ENCODE measurements at places on chromosomes 7 and 10.
A peak's percentile ranks its signal among the peaks of the same experiment; 100 is the strongest.

- DNase-seq = peak; percentile 34
Measured at GRCh38 chr7:130560972-130561371, 69.1 kb downstream of the MEST start.

GRCh38 chr10:86489071-86489810 lies 32.4 kb downstream of the WAPL start:
- no peak for DNase-seq

DNA sequence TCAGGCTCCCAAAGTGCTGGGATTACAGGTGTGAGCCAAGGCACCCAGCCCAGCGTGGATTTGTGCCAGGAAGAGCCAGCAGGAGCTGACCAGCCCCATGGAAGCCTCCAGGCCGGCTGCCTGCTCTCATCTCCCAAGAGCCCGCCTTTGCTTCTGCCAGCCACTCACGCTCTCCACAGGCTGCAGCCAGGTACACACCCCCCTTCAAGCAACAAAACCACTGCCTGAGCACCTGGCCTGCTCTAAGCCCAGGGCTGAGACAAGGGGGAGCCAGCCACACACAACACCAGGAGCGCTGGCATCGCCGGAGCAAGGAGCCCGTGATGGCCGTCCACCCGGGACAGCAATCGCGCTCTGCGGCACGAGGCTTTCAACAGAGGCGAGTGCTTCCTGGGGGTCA lies 34.5 kb downstream of the MAD1L1 start:
- no peak for DNase-seq

GRCh38 chr7:81499262-81500116 lies 270.4 kb downstream of the HGF start:
- DNase-seq = peak; percentile 62

- peak; percentile 69 for DNase-seq
Measured at GRCh38 chr10:122419876-122420623, 34.4 kb upstream of the ARMS2 start.

GRCh38 chr7:151091431-151091830 lies 5.2 kb downstream of the AGAP3 start:
- DNase-seq = no peak

DNA sequence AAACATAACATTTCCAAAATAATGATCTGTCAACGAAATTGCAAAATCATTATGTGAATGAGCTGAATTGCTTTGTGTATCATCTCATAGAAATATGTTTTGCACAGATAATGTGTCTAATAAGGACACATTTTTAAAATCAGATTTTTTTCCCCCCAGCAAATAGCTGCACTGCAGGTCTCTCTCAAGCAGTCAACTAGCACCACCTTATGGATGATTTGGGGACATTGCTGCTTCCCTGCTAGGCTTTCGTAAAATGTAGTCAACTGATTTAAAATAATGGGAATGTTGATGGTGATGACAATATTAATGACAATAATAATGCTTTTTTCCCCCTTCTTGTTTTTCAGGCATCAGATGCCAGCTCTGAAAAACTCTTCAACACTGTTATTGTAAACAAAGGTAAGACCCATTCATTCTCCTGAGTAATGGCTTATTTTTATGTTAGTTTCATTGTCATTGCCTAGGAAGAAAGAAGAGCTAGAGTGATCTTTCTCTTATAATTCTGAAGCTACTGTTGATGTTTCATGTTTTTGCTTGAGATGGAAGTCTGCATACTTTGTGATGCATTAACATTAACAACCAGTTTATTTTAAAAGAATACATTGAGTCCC lies 433.6 kb upstream of the GALNT17 start:
- DNase-seq = peak; percentile 79

GRCh38 chr7:52455571-52455970 lies 579.9 kb upstream of the POM121L12 start:
- no peak for DNase-seq

DNA sequence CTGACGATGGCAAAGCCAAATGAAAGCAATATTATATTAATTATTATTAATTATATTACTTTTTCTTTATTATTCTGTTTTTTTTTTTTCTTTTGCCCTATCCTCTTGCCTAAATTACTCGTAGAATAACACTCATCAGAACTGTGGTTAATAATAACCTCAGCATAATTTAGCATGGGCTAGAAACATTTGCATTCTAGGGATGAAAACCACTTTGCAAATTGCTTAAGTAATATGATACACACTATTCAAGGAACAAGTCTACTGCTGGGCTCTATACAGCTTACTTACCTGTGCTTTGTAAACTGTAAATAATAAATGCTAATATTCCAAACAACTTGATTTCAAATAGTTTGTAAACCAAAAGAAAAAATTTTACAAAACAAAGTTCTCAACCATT lies 375.8 kb downstream of the HGF start:
- no peak for DNase-seq

DNA sequence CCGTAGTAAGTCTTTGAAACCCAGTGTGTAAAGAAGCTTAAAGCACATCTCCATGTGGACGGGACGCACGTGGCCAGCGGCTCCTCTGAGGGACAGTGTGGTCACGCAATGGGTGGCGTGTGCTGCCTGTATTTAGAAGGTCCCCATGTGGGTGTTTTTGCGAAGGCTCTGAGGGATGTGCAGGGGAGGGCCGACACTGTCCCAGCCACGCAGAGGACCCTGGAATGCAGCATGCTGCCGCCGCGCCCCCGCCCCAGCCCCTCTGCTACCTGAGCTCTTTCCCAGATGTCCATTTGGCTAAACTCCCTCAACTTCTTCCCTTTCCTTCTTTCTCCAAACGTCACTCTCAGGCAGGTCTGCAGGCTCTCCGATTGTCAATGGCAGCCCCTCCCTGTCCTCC lies 8.8 kb downstream of the PFKP start:
- no peak for DNase-seq

DNA sequence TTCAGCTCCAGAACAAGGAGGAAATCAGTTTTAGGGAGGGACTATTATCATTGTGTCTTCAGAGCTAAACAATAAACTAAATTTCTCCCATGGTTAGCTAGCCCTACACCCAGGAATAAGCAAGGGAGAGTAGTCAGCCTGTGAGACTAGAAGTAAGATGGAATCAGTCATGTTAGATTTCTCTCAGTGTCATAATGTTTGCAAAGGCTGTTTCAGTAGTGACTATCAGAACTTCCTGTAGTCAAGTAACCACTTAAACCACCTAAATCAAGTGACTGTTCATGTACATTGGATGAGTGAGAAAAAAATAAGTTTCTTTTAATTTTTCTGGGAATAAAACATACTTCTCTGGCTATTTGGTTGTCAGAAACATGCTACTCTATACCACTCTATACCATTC lies 121.6 kb downstream of the KCND2 start:
- DNase-seq = no peak

DNA sequence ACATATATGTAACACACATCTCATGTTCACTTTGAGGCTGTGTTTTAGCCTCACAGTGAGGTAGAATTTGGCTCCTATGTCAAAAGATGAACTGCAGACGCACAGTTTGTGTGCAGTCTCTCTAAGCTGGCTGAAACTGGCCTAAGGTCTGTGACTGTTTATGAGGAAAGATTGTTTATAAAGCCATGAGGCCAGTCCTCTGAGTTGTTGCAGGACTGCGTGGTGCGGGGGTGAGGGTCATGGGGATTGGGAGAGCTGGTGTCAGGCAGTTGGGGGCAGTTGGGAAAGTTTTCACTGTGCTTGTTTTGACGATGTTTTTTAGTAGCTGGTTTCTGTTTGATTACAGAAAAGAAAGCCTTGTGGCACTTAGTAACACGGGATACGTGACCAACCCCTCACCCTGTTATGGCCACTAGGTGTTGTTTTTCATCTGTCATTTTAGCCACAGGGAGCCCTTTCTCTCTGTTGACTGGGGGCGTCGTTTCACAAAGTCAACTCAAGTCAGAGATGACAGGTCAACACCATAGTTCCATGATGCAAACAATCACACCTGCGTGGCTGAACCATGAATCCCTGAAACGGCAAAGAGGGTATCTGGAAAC lies 310.9 kb downstream of the CCDC3 start:
- no peak for DNase-seq

- DNase-seq = no peak
Measured at GRCh38 chr10:12531305-12532220, 182.2 kb downstream of the CAMK1D start.

DNA sequence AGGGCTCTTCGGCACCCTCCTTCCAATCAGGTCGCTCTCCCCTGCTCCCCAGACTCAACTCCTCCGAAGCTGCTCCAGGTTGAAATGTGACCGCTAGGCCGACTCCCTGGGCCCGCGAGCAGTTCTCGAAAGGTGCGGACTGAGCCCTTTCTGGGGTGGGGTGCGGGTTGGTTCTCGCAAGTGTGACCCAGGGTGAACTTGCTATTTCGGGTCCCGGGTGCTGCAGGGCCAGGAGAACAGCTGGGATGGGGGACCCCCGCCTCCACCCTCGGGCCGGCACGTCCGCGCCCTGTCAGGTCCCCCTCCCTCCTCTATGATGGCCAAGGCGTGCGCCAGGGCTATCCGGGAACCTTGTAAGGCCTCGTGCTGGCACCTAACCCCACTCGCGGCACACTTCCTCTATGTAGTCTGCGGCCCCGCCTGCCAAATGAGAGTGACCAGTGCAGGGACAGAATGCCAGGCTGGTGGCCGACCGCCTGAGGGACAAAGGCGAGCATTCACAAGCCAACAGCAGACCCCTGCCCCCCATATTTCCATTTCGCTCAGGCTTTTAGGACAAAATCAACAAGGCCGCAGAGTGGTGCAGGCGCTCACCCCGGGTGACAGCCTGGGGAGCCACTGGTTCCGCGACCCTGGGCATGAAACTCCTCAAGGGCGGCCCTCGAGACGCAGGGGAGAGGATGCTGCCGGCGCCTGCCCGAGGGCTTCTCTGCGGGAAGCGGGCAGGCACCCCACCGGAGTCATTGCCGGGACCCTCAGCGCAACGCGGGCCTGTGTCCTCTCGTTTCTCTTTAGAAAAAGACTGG lies 13.7 kb upstream of the HOXA13 start:
- DNase-seq = no peak

DNA sequence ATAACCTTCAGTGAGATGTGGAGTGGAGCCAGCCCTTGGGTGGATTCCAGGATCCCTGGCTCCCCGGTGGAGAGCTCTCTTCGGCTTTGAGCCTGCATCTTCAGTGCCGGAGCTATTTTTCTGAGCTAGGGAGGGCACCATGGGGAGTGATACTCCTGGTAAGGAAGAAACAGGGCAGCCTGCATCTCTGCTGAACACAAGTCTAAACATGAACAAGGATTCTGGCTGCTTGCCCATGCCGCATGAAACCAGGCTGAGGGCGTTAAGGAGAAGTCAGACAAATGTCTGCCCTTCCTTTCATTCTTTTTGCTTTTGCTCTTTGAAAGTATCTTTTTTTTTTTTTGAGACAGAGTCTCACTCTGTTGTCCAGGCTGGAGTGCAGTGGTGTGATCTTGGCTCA lies 60.4 kb downstream of the EVX1 start:
- peak; percentile 14 for DNase-seq

DNA sequence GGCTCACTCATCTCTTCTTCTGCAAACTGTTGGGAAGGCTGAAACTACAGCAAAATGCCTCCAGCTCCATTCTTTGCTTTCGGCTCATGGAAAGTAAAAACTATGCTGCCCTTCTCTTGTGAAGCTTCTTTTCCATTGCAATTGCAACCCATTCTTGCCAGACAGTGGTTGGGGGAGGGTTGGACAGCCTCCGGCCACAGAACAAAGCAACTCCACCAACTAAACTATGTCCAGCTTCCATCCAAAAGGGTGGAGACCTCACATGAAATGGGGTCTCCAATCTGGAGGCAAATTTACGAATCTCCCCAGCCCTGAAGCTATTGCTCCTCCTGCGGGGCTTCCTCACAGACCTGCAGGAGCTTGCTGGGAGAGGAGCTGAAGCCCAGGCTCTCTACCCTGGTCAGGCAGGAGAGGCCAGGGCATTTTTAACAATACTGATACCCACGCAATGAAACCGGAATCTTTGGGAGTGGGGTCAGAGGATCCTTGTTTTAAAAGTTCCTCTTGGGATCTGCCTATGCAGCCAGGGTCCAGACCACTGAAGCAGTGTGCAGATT lies 549 bp downstream of the GPNMB start:
- DNase-seq = no peak

- DNase-seq = no peak
Measured at GRCh38 chr10:32939296-32940111, 18.5 kb downstream of the ITGB1 start.

DNA sequence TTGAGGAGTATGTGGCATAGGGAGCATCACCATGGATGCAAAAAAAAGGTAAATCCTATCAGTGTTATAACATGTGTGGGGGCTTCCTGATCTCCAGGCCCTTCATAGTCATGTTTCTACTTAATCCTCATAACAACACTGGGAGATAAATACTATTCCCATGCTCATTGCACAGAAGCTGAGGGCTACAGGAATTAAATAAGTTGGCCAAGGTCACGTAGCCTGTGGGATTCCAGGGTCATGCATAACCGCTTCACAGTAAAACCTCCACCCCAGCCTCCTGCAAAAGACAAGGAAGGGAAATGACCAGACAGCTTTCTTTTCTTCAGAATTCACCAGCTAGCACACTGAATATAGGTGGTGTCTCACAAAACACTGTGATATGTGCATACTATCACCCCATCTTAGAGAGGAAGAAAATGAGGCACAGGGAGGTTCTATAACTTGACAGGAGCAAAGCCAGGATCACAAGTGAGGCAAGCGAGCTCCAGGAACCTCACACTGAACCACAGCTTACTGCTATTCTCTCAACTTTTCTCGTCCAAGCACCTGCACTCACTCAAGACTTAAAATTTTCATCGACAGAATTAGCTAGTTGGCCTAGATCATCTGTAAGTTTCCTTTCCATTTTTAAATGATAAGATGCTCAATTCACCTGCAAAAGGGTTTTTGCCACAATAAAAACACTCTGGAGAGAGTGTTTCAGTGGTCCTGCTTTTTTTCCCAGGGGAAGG lies 13.4 kb downstream of the JAZF1 start:
- no peak for DNase-seq

GRCh38 chr7:116771640-116772039 lies 90.7 kb upstream of the CAPZA2 start:
- DNase-seq = no peak

DNA sequence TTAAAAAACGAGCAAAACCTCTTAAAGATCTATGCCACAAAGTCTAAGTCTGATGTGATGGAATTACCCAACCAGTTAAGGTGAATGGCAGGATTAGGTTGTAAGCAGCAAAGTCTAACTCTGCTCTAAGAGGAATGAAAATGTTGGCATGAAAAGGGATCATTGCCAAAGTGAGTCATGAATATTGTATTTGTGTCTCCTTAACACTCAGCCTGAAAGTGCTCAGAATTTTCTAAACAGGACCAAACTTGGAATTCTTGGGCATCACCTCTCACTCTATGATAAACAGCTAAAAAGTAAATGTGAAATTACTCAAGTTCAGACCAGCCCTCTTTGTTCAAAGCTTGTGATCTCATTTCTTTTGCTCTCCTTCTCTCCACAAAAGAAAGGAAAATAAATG lies 27.0 kb downstream of the PPP1R3A start:
- no peak for DNase-seq
